NCI-H1417 treated with DMSO at 0.1 percent for 48 hours (cell line): ENCODE measurements at places on chromosomes 11 and 22.

DNA sequence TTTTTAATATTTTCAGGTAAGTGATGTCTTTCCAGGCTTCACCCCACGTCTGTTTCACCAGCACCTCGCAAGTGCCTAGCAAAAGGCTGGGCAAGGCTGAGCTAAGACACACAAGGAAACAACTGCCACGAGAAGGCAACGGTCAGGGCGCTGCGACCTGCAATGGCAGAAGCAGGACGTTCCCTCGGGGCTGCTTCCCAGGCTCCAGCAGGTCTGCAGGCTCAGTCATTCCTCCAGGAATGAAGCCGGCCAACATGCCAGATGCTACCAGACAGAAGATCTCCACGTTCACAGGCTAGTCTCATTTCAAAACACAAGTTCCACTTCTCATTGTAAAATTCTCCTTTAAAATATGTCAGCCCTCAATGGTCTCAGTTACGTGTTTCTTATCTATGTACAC, 45.5 kb downstream of the CELSR1 start:
- DNase-seq, result no peak

DNA sequence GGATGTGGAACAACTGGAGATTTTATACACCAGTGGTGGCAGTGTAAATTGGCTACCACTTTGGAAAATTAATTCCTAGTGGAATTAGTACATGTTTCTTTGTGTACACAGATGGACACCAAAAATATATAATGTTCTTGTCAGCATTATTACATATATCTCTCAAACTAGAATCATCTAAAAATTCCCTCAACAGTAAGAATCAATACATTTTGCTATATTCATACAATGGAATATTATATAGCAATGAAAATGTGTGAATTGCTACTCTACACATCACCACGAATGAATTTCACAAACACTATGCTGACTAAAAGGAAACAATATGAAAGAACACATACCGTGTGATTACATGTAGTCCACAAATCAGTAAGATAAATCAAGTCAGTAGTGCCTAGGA, 33.9 kb downstream of the CCDC90B start:
- no peak for DNase-seq

GRCh38 chr22:20220629-20221026, 47.5 kb downstream of the RTN4R start:
- DNase-seq, result no peak

- no peak for DNase-seq
These were observed 1.9 kb upstream of the OR6Q1 start for GRCh38 chr11:58028687-58029411.

DNA sequence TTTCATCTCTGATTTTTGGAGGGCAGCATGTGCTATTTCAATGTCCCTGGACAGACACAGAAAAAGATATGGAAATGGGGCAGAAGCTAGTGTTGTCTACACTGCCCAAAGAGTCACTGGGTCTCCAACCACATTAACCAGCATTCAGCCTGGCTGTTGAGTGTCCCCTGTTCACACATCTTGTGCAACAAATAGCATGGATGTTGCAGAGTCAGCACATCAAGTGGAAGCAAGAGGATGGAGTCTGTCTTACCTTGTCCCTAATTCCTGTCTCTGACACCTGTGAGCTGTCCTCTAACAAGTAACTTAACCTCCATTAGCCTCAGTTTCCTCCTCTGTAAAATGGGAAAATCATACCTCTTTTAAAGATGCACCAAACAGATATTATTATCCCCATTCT, 60.2 kb downstream of the RCN1 start:
- DNase-seq, result no peak

DNA sequence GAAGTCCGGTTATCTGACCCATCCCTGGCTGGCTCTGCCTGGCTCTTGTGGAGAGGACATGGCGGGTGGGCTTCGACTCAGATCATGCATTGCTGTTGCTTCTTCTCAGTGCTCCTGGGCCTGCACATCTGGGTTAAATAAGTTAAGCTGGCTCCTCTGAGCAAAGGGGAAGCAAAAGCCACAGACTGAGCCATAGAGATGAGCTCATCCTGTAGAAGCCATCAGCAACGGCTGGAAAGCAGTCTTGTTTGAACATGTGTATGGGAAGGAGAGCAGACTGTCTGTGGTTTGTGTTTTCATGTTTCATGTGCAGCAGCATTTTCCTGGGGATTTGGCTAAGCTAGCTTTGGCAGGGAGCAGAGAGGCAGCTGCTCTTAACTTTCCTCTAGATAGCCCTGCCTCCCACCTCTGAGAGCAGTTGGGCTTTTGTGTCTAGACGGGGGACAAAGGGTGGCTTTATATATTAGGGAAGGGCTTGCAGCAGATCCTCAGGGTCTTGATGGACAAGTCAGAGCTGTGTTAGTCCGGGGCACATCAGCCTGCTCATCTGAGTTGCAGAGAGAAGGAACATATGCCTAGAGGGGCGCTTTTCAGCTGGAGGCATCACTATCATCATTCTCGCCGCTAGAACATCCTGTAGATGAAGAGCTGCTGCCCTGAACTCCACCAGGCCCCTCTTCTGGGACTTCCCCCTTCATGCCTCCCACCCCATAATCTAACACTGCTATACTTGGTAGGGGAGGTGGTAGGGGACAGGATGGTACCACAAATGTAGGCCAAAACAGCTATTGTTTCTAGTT, 14.9 kb downstream of the DCPS start:
- no peak for DNase-seq

DNA sequence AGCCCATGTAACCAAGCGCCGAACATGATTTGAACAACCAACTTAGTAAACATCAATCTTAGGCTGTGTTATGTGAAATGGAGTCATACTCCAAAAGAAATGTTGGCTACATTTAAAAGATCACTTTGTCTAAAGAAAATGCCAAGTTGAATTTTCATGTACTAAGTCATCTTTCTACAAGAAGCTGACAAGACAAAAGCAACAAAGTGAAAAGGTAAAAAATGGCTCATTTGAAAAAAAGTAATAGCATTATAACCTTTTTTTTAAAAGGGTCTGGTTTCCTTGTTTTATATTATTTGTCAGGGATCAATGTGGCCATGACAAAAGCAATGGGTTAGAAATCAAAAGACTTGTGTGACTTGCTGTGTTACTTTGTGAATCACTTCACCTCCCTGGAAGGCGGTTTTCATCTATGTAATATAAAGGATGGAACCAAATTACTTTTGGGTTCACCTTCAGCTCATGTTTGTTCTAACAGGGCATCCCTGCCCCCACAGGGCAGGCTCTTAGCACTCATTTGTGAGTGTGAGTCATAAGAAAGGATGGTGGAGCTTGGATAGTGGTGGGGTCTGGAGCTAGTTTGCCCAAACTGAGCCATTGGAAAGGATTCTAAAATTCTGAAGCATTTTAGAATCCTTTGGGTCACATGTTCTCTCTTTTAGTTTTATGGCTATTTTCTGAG, 131.9 kb upstream of the MTMR2 start:
- DNase-seq, result no peak

- no peak for DNase-seq
These were observed 5.2 kb downstream of the C11orf52 start for GRCh38 chr11:111923951-111924350.

GRCh38 chr11:8328231-8328794, 64.6 kb upstream of the LMO1 start:
- no peak for DNase-seq

GRCh38 chr11:92744929-92745585, 224.4 kb upstream of the MTNR1B start:
- no peak for DNase-seq

DNA sequence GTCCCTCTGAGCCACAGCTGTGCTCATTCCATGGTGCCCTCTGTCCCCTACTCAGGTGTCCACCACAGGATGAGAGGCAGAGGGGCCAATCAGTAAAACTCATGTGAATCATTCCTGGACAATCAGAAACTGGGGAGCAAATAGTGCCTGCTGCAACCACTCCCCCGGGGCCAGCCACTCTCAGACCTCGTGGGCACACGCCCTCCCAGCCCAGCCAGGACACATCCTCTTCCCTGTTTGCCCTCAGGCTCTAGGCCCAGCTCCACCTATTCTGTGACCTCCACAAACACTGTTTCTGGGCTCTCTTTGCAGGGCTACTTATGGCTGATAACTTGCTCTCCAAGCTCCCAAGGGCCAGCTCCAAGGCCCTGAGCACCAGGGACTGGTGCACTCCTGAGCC, 14.0 kb upstream of the KCTD14 start:
- DNase-seq, result no peak

- DNase-seq, result no peak
These were observed 117.2 kb upstream of the IGLL5 start for GRCh38 chr22:22770280-22770871.

GRCh38 chr11:8063324-8063723, 17.7 kb upstream of the TUB start:
- DNase-seq, result no peak

- no peak for DNase-seq
These were observed 1.7 kb downstream of the TSPAN18 start for GRCh38 chr11:44728491-44728910.

DNA sequence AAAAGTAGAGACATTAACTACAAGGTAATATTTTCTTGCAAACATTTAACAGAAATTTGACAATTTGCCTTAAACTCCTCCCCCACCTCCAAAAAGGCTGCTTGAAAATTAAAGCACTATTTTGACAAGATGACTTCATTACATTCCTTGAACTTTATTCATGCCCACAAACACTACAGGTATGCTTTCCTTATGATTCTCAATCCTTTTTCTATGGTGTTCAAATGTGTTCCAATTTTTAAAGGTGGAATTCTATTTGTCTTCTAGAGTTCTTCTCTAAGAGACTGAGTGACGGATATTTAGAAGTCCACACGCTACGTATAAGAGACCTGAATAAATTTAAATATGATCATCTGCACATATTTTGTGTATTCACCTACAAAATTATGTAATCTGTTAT, 69.4 kb downstream of the MRTFA start:
- no peak for DNase-seq

DNA sequence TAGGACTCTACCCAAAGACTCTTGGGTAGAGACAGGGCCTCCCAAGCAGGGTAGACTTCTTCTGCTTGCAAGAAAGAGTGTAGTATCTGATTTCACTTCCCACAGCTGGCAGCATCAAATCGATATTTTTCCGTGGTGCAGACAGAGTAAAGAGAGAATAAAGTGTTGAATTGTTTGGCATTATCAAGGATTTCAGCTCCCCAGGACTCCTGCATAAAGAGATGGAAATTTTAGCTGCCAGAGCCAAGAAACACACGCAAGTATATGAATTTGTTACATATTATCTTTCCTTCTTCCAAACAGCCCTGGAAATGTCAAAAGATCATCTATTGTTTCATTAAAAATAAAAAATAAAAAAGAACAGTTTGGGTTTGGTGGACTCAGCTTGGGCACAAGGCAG, 136.8 kb downstream of the PKNOX2 start:
- no peak for DNase-seq

- DNase-seq, result no peak
These were observed 648.8 kb downstream of the METTL15 start for GRCh38 chr11:28756977-28757376.

DNA sequence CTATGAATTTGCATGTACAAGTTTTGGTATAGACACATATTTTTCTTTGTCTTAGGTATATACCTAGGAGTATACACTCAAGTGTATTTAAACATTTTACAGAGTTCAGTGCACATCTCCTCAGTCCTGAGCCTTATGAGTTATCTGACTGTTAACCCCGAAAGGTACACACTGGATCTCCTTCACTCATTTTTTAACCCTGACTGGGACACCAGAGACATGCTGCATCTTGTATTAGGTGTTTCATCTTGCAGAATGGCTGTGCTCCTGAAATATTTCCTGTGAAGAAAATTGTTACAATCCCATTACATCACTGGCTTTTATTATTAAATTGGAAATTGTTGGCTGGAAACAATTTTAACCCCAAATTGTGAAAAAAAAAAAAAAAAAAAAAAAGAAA, 15.3 kb downstream of the PARVA start:
- DNase-seq, result no peak

GRCh38 chr11:17921659-17922415, 91.0 kb downstream of the SERGEF start:
- no peak for DNase-seq

DNA sequence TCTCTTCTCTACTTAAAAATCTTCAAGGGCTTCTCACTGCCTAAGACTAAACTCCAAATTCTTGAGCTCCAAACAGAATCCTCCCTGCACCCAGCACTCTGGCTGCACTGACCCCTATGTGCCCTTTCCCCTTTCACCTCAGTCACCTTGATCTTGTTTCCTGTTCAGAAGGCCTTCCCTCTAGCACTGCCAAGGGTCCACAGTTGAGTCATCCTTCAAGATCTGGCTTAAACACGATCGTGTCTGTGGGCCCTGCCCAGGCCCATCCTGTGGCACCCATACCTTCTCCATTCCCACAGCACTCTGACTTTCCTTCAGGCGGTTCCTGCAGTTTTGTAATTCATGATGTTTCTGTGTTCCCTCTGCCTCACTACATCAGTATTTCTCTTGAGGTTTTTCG, 129.2 kb downstream of the ARL14EP start:
- DNase-seq, result no peak

- no peak for DNase-seq
These were observed 15.0 kb downstream of the SLC35E4 start for GRCh38 chr22:30650508-30651116.

DNA sequence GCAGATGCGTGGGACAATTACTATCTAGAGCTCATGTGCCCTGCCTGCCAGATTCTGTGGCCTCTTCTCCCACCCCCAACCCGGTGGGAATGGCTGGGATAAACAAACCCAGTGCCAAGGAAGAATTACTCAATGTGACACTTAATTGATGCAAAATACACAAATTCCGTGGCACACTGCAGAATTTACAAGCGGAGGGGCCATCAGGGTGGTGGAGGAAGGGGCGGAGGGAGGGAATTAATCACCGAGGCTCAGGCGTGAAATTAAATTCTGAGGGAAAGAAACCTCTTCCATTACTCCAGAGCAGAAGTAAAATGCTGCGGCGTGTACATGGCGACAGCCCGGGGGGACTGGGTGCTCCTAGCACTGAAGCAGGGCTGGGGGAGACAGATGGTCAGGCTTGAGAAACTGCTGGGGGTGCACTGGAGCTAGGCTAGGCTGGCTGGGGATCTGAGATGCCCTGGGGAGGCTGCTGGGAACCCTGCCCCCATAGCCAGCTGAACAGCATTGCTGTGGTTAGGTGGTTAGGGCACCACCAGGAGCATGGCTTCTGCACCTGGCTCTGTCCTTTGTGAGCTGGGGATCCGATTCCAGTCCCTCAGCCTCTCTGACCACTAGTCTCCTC, 200.6 kb downstream of the CEP164 start:
- no peak for DNase-seq

GRCh38 chr11:125202362-125202880, 37.9 kb downstream of the PKNOX2 start:
- DNase-seq, result no peak

DNA sequence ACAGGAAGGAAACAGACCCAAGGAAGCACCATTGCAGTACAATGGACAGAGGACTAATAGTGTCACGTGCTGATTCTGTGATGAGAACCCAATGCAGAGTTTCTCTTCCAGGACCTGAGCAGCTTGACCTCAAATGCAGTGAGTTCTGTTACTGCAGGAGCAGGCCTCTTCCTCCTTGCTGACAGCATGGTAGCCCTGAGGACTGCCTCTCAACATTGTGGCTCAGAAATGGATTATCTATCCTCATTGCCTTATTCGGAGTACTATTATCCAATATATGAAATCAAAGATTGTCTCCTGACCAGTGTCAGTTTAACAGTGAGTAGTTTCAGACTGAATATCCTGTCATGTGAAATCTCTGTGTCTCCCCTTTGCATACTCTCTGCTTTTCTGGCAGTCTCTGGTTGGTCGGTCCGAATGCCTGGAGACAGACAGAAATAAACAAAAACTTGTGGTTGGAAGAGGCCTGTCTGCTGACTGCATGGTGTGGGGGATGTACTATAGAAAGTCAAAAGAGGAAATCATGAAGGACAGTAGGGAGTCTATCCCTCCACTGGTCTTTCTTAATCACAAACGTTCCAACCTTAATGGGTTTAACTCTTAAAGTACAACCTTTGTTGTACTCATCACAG, 6.9 kb upstream of the MS4A14 start:
- no peak for DNase-seq
